ENCODE measurements at places on chromosomes 2 and 18.

DNA sequence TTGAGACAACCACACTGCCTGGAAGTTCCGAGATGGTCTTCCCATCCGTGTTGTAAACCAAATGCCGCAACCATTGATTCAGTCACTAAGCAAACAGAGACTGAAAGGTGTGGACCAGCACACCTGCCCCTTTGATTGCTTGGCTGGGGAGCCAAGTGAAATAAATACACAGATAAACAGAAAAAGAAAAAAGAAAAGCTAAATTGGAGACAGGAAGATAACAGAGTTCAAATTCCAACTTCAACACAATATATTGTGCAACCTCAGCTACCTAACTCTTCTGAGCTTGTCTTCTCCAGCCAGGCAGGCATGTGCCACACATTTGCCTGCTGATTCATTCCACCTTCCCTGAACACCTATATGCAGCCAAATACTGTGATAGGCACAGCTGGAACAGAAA, 110.9 kb downstream of the PID1 start:
- DNase-seq, result no peak

GRCh38 chr2:6931753-6932152, 14.5 kb downstream of the RNF144A start:
- DNase-seq, result no peak

- DNase-seq, result no peak
Observed at GRCh38 chr18:38362286-38362792, 796.7 kb upstream of the CELF4 start.

DNA sequence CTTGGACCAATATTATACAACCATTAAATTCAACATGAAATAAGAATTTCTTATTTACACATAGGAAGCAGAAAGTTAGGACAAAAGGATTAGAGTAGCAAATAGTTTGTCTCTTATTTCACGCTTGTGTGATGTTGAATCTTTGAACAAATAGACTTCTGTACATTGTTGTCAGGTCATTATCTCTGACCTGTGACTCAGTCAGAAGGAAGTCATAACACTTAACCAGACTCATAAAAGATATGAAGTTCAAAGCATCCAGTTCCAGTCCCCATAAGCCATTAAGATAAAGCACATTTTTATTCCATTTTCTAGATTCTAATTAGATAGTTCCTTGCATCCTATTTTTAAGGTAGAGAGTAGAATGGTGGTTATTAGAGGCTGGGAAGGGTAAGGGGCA, 130.8 kb downstream of the UPP2 start:
- no peak for DNase-seq

DNA sequence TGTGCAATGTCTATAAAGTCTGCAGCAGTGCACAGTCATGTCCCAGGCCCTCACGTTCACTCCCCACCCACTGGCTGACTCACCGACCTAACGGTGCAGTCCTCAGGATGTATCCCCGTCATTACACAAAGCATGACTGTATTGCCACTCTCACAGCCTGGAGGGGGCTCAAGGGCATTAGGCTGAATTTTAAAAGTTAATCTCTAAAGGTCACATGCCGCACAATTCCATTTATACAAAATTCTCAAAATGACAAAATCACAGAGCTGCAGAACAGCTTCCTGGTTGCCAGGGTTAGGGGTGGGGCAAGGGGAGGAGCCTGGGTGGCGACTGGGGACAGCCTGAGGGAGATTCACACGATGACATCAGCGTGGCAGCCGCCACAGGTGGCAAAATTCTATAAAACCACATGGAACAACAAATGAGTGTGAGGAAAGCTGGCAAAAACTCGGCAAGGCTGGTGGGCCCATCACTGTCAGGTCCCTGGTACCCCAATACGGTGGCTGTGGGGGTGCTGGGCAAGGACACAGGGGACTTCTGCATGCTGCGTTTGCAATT, 97.6 kb downstream of the NDUFA10 start:
- DNase-seq, result peak; percentile 33

GRCh38 chr18:67362906-67363305, 153.6 kb downstream of the DSEL start:
- no peak for DNase-seq

- no peak for DNase-seq
Observed at GRCh38 chr2:16861530-16861929, 195.9 kb upstream of the CYRIA start.

GRCh38 chr2:43676322-43677050, at the start of gene C1GALT1C1L:
Gene C1GALT1C1L (minus strand): TSS chr2:43676429. CDS start chr2:43676322, 107 bp downstream.
- peak; percentile 9 for DNase-seq

- DNase-seq, result no peak
Observed at GRCh38 chr2:234679301-234679740, 182.4 kb upstream of the ARL4C start.

- no peak for DNase-seq
Observed at GRCh38 chr2:241953324-241953928, 83.9 kb downstream of the RTP5 start.

- no peak for DNase-seq
Observed at GRCh38 chr2:46198164-46198883, 98.9 kb upstream of the EPAS1 start.

DNA sequence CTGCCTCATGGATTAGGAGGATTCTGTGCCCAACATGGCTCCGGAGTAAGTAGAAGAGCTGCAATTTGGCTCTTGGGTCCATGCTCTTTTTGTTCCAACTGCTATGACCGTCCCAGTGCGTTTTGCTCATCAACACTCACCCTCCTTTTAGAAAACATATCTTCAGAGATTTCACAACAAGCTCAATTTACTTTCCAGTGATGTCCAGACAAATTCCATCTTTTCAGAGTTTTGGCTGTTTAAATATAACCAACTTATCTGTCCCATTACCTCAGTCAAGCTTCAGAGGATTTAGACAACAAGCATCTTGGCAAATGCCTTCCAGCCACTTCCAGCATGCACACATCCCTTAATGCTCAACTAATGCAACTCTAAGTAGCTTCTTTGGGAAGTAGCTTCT, 6.9 kb upstream of the SLC14A2 start:
- DNase-seq, result no peak

- no peak for DNase-seq
Observed at GRCh38 chr2:160419776-160420505, 73.7 kb downstream of the RBMS1 start.

DNA sequence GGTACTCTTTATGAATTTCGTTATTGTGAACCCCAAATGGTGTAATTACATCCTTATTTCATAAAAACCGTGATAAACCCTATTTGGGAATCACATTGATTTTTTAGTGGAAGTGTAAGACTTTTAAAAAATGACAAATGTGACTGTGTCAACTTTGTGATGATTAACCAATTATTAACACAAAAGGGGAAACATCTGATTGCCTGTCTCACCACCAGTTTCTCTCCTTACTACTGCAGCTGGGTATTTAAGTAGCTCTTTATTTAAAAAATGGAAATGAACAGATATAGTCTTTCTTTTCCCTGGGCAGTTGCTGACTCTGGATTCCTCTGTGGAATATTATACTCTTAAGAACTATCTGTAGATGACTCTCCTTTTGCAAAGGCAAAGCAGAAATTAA, 11.6 kb upstream of the RPE start:
- DNase-seq, result no peak

- no peak for DNase-seq
Observed at GRCh38 chr2:113054066-113054465, 1.4 kb upstream of the IL36B start.

DNA sequence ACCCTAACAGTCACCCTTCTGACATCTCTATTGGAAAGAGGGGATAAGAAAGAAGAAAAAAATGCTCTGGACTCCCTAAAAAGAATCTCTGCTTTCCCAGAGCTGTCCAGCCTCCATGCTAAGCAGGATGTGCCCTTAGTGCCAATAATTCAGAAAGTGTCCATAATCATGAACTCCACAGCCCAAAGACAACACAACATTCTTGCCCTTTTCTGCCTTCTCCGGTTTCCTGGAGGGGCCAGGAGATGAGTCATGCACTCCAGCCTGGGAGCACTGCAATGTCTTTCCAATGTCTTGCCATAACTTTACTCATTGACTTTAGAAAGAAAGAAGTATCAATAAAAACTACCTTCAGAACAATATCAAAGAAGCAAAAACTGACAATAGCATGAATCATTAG, 44.0 kb downstream of the KLF7 start:
- DNase-seq, result no peak

- no peak for DNase-seq
Observed at GRCh38 chr2:66899109-66899508, 464.2 kb downstream of the MEIS1 start.

GRCh38 chr2:47897883-47898731, 8.2 kb downstream of the FBXO11 start:
- no peak for DNase-seq

DNA sequence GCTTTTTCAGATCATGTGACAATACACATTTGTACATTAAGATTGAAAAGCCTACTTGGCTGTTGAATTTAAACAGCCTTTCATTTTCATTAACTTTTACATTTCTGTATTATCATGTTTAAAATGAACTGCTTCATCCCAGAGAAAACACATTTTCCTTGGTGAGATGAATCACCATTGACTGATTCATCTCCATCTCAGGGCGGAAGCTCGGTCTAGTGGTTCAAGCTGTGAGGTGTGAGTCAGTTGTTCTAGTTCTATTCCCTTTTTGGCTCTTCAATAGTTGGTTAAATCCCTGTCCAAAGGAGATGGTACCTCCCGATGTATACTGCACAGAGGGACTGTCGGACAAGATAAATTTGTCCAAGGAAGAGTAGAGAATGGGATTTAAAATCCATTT, 189.7 kb downstream of the ADCYAP1 start:
- DNase-seq, result no peak

- no peak for DNase-seq
Observed at GRCh38 chr2:763766-764525, 86.7 kb upstream of the TMEM18 start.

- peak; percentile 40 for DNase-seq
Observed at GRCh38 chr2:234702731-234703225, 205.9 kb upstream of the ARL4C start.

GRCh38 chr2:122135021-122135937, 379.8 kb downstream of the TSN start:
- DNase-seq, result no peak

DNA sequence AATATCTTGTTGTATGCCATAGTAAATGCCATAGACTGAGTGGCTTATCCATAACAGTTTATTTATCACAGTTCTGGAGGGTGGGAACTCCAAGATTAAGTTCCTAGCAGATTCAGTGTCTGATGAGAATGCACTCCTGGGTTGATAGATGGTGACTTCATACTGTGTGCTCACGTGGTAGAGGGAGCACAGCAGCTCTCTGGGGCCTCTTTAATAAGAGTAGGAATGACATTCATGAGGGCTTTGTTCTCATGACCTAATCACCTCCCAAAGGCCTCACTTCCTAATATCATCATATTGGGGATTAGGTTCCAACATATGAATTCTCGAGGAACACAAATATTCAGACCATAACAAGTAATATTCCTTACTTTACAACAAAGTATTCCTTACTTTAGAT, 98.1 kb upstream of the SH3BP4 start:
- no peak for DNase-seq

- DNase-seq, result no peak
Observed at GRCh38 chr2:174568425-174568824, 29.2 kb downstream of the WIPF1 start.

GRCh38 chr2:132573444-132574007, 96.5 kb downstream of the LYPD1 start:
- no peak for DNase-seq

DNA sequence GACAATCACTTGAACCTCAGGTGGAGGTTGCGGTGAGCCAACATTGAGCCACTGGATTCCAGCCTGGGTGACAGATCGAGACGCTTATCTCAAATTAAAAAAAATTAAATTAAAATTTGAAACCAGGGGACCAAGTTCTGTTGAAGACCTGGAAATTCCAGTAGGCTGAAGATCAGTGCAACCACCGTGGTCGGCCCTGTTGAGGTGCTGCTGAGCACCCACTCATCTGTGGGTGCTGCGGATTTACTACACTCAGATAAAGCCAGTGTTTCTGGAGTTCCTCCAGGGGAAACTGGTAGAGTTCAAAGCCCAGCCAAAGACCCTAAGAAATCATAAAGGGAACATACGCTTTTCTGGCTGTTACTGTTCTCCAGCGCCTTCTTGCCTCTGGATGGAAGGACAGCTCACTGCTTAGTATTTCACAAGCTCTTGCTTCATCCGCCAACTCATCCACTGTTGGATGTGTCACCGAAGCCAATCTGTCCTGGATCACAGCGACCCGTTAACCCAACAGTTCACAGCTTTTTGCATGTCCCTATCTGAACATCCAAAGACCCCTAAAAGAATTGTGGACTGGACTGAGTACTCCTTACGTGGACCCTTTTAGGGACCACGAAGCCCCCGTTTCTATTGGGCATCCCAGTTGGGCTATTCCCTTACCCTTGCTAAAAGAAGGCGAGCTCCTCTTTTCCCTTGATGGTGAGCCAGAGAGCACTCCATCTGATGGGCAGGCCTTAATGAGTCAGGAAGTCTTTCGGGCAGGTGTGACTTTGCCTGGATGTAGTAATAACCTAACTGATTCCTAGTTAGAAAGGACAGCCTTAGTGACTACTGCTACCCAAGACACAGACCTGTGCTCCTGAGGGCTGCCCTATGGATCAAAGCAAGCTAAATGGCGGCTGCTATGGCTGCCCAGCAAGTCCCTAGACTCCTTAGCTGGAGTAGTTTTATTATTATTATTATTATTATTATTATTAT, 6.0 kb upstream of the ALPP start:
- no peak for DNase-seq

Measured in ELF-1 (cell line).